Forelimb muscle (tissue), 1 donor: ENCODE measurements at places on chromosomes 16 and 17. TPM values are rescaled to one million over a fixed set of nuclear protein-coding genes. Genes with fewer than 3 reads are reported as not detected.

GRCh38 chr16:11698271-11698689, 30.0 kb downstream of the SNN start:
- DNase-seq: no peak

DNA sequence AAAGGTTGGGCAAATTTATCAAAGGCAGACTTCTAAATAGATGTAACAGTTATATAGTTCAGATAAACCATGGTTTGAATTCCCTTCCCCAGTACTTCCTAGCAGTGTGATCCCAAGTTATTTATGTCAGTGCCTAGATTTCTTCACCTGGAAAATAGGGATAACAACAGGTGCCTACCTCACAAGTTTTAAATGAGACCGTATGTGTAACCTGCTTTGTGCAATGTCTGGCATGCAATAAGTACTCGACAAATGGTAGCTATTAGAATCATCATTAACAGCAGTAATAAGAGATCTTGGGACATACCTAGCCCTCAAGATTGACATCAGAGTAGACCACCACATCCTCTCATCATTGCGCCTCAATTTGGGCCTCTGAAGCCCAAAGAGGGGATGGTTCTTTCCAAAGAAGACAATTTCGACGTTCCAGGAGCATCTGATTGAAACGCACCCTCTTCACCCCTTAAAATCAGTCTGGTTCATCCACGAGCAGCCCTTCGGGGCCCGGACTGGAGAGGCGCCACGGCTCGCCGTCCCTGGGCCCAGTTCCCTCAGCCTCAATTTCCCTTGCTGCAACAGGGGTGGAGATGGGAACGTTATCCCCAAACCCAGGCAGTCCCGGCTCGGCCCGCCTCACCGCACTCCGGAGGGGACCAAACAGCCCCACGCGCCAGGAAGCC, 541 bp downstream of the ACACA start:
- DNase-seq: no peak

DNA sequence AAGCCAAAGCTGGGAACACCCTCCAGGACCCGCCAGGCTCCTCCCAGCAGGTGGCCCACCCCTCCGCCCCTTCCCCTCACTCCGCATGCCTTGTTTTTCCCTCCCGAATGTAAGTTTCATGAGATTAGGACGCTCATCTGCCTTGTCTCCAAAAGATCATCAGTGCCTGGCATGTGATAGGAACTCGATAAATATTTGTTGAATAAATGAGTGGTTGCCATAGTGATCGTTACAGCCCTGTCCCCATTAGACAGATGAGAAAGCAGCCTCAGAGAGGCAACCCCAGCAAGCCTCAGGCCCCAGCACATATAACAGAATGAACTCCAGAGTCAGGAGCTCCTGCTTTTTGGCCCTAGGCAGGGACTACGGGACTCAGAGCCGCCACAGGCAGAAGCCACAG, 5.0 kb downstream of the CAMKK1 start:
- no peak for DNase-seq

- DNase-seq: no peak
Observed at GRCh38 chr16:17769065-17769464, 298.3 kb upstream of the XYLT1 start.

GRCh38 chr16:83549316-83550182, 258.2 kb upstream of the HSBP1 start:
- DNase-seq: no peak

DNA sequence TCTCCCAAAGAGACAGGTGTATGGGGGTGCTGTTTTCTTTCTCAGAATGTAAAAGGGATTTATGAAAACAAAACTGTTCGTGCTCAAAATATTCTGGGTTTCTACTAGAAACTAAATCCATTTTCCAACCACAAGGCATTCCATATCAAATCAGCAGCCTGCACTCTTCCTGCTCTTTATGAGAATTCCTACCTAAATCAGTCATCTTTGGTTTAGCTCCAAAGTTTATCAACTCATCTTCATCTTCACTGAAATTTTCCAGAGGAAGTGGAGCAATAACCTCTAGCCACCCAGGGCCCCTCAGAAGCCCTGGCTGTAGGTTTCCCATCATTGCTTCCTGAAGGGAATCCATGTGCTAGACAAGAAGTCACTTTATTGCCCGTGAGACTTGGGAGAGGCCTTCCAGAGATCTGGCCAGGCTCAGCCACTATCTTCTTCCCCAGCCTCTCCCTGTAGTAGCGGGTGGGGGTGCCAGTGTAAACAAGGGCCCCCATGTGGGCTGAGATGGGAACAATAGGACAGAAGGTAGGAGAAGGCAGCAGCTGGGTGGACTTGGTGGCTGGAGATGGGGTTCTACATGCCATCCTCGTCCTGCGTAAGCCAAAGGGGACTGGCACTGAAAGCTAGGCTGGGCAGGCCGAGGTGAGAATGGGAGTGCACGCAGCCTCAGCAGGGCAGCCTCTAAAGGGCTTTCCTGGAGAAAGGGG, 22.0 kb upstream of the ALDH3A1 start:
- no peak for DNase-seq

GRCh38 chr16:89688395-89688794, 1.9 kb downstream of the CDK10 start:
- no peak for DNase-seq

DNA sequence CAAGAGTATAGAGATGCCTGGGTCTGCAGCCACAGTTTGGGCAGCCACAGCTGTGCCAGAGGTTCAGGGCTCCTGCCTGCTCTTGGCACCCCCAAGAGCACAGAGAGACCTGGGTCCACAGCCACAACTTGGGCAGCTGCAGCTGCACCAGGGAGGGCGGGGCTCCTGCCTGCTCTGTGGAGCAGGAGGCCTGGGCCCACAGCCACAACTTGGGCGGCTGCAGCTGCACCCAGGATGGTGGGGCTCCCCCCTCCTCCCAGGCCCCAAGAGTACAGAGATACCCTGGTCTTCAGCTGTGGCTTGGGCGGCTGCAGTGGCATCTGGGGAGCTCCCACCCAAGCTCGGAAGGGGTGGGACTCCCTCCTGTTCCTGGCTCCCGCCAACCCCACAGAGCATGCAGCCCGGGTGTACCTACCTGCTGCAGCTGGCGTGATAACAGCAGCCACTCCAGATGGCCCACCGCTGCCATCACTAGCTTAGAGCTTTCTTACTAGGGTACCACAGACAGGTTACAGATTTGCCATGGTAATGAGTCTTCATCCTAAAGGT, 72.7 kb downstream of the PHKB start:
- DNase-seq: no peak

GRCh38 chr17:81111066-81111465, 54.2 kb upstream of the PVALEF start:
- no peak for DNase-seq

- no peak for DNase-seq
Observed at GRCh38 chr17:48541036-48541576, 3.8 kb downstream of the HOXB2 start.

GRCh38 chr17:56595831-56596690, 2.6 kb downstream of the NOG start:
- no peak for DNase-seq

DNA sequence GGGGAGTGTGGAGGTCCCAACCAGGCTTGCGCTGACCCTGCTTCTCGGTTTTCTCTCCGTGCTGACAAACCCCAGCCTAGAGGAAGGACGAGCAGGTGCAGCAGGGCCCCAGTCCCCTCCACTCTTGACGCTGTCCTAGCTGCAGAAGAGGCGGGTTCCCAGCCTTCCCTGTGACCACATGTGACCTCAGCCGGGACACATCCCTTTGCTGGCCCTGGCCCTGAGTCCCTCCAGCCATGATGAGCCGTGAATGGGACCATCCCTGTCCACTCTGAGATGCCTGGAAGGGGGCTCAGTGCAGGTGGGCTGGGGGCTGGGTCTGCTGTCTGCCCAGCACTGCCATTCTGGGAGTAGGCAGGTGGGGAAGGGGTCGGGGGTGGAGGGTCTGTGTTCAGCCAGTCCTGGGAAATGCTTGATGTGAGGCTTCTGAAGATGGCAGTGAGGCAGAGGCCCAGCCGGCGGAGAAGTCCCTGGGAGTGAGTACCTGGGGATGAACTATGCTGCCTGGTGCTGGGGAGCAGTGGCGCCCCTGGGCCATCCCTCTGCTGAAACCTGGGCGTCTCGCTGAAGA, 1.9 kb upstream of the TUBB3 start:
- no peak for DNase-seq

DNA sequence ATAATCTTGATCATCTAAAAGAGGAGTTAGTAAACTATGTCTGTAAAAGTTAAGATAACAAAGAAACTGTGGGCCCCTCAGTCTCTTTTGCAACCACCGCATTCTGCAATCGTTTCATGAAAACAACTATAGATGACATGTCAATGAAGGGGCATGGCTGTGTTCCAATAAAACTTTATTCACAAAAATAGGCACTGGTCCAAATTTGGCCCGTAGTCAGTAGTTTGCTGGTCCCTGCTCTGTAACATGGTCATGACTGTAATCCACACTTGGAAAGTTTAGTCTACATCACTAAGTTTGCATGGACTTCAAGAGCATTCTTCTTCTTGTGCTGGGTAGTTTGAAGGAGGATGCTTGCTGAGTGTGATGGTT, 299.3 kb upstream of the PSMD7 start:
- DNase-seq: peak; percentile 2

- no peak for DNase-seq
Observed at GRCh38 chr17:50180111-50180510, 14.3 kb downstream of the SGCA start.

GRCh38 chr17:8630227-8630801, at the start of gene MYH10:
TSS of gene MYH10 (minus strand) at chr17:8630725. CDS start at chr17:8623246, 7,479 bp downstream.
- no peak for DNase-seq

GRCh38 chr16:66116163-66117002, 250.1 kb upstream of the CDH5 start:
- no peak for DNase-seq

- no peak for DNase-seq
Observed at GRCh38 chr16:9761870-9762269, 420.4 kb downstream of the GRIN2A start.

GRCh38 chr16:28986046-28986445, 1.2 kb downstream of the LAT start:
- no peak for DNase-seq

DNA sequence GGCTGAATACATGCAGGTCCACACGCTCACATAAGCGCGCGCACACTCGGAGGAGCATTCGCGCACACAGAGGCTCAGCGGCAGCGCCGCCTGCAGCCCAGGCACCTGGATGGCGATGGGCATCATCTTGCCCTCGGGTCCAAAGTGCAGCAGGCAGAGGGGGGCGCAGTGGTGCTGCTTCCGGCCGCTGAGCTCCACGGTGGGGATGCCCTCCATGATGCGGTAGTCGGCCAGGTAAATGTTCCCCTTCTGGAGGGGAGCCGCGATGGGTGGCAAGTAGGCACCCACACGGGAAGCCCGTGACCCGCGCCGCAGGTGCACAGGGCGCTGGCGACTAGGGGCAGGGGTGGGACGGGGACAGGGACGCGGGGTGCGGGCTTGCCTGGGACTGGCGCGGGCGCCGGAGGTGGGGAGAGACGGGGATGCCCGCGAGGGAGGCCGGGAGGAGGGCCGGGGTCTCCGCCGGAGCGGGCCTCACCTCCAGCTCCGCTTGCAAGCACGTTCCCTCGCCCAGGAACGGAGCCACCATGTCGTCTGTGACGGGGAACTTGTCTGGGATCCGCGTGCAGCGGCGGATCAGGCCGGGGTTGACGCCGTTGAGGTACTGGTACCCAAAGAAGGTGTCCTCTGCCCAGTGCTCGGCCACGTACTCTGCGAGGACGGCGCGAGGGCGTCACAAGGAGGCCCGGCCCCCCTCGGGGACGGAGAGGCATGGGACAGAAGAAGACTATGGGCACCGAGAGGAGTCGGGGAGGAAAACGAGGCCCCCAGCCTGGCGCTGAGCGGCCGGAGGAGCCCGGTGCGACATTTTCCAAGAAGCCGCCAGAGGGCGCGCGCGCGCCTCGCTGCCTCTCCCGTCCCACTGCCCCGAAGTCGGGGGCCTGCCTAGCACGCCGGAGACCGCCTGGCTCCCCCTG, 8.0 kb downstream of the ALOX12B start:
- no peak for DNase-seq

GRCh38 chr16:4660454-4661007, 32.8 kb upstream of the NUDT16L1 start:
- DNase-seq: no peak

- DNase-seq: no peak
Observed at GRCh38 chr16:11870399-11870798, 19.1 kb upstream of the RSL1D1 start.

GRCh38 chr17:944266-944826, 35.2 kb downstream of the NXN start:
- DNase-seq: no peak

GRCh38 chr16:73046849-73047214, 1.1 kb downstream of the ZFHX3 start:
- DNase-seq: no peak

DNA sequence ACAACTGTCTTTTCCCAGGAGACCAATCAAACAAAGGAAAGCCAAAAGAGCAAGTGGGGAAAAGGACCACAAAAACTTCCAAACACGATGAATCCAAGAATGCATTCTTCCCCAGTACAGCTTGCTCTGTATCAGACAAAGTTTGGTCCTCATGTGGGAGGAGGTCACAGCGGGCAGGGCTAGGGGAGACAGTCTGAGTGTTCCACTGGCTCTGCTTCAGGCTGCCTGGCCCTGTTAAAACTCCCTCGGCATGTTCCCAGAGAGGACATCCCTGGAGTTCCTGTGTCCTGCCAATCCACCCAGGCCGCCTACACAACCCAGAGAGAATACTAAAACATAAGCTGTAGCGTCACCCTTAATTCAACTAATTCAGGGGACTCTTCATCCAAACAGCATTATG, 415.1 kb upstream of the DYNLRB2 start:
- no peak for DNase-seq

- DNase-seq: no peak
Observed at GRCh38 chr16:10846213-10846998, 27.8 kb upstream of the TVP23A start.

- no peak for DNase-seq
Observed at GRCh38 chr17:79073706-79074088, 927 bp upstream of the ENGASE start.

The FZD2 gene
- polyA plus RNA-seq: 14.5 TPM

The C1QTNF1 gene
- polyA plus RNA-seq: 3.8 TPM

The TMC7 gene
- 1.5 TPM for polyA plus RNA-seq

The TPSG1 gene
- polyA plus RNA-seq: 1.4 TPM

The WSCD1 gene
- polyA plus RNA-seq: 40.3 TPM

The CLEC18B gene
- 2.8 TPM for polyA plus RNA-seq

The SLC9A5 gene
- polyA plus RNA-seq: 1.2 TPM

The ZG16B gene
- 0.39 TPM for polyA plus RNA-seq

The TNP2 gene
- not detected for polyA plus RNA-seq

The BICDL2 gene
- not detected for polyA plus RNA-seq

The WFDC1 gene
- polyA plus RNA-seq: 1.8 TPM

The ST6GALNAC1 gene
- polyA plus RNA-seq: 0.70 TPM

The OTOP3 gene
- polyA plus RNA-seq: not detected
